ENCODE measurements at places on chromosomes 1 and 21.

- no peak for DNase-seq
Measured at GRCh38 chr1:212595787-212596714, 12.5 kb upstream of the ATF3 start.

GRCh38 chr1:225917536-225917935 lies 6.5 kb downstream of the PYCR2 start:
- DNase-seq = no peak

DNA sequence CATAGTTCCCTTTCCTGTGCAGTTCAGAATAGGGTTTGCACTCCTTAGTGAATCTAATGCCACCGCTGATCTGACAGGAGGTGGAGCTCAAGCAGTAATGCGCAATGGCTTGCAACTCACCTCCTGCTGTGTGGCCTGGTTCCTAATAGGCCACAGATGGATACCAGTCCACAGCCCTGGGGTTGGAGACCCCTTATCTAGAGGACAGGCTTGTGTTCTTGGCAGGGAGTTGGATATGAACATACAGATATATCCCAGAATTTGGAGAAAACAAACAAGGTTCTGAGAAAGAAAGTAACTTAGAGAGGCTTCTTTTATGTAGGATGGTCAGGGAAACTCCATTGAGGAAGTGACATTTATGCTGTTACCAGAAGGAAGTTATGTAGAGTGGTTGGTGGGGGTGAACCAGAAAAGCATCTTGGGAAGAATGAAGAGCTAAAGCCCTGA lies 5.1 kb upstream of the PTPRC start:
- no peak for DNase-seq

DNA sequence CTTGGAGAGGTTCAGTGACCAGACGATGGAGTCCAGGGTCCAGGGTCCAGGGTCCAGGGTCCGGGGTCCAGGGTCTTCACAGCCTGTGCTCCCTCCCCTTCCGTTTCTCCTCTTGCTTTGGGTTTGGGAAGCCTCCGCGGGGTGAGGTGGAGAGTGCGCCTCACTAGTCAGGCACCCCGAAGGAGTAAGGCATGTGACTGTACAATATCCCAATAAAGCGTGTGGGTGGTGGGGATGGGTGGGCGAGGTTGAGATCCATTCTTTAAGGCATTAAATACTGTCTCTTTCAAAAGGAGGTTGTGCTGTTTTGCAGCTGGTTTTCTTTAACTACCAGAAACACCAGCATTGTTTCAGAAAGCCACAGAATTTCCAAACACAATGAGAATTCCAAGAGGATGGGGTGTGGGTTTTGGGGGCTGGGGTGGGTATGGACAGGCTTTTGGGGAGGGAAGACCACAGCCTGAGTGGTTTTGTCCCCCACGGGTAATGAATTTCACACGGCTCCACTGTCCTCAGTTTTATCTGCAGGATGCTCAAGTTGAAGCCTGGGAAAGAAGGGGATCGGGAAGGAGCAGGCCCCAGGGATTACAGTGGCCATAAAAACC lies 65.7 kb downstream of the KIF26B start:
- DNase-seq = no peak

GRCh38 chr1:230800891-230801840 lies 54.0 kb downstream of the CAPN9 start:
- DNase-seq = no peak

DNA sequence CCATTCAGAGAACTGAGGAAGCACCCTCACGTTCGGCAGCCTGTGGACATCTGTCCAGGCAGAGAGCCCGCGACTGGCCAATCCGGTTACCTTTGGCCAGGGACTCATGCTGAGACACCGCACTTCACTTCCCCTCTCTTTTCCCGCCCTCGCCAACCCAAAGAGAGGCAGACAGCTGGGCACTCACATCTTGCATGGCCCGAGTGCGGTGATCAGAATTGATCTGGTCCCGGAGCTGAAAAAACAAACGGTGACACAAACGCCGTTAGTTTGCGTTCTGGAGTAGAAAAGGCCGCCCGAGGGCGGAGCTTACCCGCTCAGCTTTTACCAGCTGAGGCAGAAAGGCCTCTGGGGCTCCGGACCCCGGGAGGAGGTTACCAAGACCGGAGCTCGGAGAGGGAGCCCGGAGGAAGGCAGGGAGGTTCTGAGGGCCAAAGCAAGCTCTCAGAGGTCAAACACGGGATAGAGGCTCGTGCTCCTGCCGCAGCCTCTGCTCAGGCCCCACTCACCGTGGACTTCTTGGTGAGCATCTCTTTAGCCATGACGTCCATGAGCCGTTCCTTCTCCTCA lies 376 bp downstream of the SF3A3 start:
- peak; percentile 48 for DNase-seq

DNA sequence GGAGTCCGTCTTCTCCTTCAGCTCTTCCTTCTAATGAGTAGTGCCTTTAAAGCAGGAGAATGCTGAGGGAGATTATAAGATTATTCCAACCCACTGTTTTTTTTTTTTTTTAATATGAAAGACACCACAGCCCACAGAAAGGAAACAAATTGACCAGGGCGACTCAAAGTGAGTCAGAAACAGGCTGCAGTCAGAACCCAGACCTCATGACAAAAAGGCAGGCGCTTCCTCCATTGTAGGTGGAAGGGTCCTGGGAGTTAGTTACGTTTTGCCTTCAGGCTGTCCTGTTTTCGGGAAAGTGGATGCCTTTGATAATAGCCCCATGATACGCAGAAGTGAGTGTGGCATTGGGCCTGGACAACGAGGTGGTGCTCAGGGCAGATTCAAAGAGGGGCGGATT lies 21.0 kb downstream of the PLXNA2 start:
- no peak for DNase-seq

GRCh38 chr1:1553821-1554494 lies 13.5 kb upstream of the TMEM240 start:
- DNase-seq = no peak

DNA sequence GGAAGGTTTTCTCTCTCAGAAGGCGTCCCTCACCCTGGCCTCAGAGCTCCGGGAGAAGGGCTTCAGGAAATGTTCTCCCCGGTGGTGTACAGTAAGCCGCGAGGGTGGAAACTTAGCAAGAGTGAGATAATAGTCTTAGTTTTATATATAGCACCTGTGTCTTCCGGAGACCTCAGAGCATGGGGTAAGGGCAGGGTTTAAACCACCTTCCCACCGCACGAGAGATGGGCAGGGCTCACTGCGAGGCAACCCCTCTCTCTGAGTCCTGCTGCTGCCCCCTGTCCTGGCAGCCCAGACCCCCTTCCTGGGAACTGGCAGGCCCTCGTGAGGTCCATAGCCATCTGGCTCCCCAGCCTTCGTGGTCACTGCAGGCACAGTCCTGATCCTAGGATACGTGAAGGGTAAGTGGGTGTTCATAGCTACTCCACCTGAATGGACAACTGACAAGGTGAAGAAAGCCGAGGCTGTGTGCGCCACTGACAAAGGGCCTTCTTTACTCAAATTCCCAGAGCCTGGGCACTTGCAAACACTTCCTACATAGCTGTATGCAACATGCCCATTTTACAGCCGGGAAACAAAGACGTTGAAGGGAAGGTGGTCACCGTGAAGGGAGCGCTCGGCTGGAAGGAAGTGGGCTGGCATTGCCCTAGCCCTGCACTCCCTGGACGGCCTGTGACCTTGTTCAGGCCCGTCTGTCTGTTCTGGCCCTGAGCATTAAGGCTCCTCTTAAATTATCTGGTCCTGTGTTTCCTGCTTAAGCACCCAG lies 26.9 kb downstream of the ITPKB start:
- DNase-seq = peak; percentile 71

GRCh38 chr21:29007135-29007534 lies 12.0 kb downstream of the RWDD2B start:
- no peak for DNase-seq

DNA sequence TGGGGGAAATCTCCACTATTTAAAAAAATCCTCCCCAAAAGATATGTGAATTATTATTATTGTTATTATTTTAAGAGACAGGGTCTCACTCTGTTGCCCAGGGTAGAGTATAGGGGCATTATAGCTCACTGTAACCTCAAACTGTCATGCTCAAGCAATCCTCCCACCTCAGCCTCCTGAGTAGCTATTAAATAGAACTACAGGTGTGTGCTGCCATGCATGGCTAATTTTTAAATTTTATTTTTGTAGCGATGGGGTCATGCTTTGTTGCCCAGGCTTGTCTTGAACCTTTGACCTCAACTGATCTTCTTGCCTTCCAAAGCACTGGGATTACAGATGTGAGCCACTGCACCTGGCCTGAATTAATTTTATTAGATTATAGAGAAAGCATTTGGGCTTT lies 116.8 kb downstream of the RABGAP1L start:
- DNase-seq = no peak

DNA sequence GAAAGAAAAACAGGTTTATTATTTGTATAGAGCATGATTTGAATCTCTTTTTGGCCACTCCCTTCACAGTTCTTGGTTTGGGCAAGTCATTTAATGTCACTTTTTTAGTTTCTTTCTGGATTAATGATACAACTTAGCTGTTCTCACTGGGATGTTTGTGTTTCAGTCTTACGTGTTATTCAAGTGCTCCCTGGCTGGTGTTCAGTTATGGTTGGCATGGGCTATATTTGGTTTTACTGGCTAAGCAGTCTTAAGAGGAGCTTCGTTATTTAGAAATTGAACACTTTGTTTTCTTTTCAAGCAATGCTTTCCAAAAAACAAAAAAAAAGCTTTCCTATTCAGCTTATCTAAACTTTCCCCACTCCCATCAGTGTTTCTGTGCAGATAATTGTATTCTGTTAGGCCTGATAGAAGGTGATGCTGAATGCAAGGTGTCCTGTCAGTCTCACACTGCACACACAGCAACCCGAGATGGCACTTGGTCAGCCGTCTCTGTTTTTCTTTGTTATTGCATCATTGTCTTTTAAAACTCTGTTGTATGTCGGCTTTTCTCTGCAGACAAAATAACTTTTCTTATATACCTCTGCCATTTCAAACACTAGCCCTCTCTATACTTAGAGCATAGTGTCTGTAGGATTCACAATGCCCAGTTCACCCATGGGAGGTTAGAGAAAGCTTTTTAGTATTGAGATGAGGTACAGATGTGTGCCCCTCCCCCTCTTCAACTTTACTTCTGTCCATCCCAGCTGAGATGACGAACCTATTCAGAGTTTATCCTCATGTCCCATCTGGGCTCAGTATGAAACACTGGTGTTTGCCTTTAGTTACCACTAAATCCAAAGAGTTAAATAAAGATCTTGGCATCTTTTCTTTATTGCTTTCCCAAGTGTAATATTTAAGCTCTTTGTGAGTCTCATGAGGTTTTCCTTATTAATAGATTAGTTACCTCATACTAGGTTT lies 80.2 kb downstream of the VPS13D start:
- no peak for DNase-seq

DNA sequence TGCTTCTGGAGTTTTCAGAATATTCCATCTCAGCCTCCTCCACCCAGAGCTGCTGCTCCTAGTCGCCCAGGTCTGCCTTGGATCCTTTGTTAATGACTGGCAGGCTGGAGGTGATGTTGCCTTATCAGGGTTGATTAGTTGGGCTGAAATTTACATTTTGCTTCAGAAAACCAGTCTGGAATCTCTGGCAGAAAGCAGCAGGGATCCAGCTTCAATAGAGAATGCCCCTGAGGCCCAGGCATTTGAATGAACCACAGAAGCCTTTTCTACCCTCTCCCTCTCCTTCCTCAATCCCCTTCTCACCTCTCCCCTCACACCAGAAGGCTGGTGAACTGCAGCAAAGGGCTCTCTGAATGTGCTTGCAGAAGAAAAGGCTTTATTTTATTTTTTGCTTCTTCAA lies 83.2 kb downstream of the PLXNA2 start:
- DNase-seq = no peak

DNA sequence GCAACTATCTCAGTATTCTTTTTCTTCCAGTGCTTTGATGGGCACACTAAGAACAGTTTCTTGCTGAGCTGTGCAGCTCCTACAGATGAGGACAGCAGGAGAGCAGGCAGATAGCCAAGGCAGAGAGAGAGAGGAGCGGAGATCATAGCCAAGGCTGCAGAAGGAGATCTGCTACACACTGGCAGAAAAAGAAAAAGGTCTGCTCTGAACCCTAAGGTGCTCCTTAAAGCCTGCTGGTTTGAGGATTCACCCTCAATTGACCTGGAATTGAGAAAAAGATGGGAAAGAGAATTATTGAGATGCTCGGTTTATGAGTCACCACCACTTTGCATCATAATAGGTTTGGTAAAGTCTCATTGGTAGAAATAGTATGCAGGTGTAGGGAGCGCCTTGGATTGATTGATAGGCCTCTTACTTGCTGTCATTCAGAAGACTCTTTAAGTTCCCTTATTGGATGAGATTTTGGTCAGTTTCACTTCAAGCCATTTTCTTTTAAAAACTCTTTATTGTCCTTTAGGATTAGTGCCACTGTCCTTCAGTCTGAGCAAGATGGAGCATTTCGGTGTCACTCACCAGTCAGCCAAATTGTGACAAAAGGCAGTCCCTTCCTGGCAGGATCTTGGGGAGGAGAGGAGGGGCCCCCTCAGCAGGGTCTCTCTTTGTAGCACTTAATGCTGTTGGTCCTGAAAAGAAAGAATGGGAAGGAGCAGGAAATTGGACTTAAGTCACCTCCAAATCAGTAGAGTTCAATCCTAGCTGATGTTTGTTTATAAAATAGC lies 685.0 kb downstream of the ADGRL2 start:
- no peak for DNase-seq

DNA sequence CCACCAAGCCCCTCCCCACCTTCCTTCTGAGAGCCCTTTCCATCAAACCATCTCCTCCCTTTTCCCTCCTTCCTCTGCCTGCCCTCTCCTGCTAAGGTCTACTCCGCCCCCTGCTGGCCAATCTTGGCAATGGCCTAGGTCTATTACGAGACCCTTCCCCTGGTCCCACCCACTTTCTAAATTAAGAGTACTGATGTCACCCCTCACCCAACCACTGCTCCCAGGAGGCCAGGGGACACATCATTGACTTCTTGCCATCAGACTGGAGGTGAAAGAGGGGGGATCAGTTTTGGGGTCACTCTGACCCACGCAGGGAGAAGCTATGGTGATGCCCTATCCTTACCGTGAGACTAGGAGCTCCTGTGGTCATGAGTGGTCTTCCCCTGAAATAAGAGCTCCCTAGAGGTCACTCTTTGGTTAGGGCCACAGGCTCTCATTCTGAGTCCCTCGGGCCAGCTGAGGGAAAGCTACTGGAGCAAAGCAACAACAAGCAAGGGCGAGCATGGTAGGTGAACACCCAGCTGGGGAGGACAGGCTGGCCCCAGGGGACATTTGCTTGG lies 34.6 kb upstream of the S100A7 start:
- DNase-seq = peak; percentile 80

- DNase-seq = no peak
Measured at GRCh38 chr21:30408782-30409494, 13.1 kb downstream of the KRTAP13-1 start.

- no peak for DNase-seq
Measured at GRCh38 chr1:109994654-109995053, 10.1 kb downstream of the AHCYL1 start.

GRCh38 chr1:204879351-204879750 lies 8.7 kb downstream of the NFASC start:
- no peak for DNase-seq

- no peak for DNase-seq
Measured at GRCh38 chr1:203140743-203141520, 13.4 kb downstream of the ADORA1 start.
